ENCODE measurements at places on chromosomes 5 and 9.

GRCh38 chr9:36938617-36939016 lies 95.5 kb downstream of the PAX5 start:
- DNase-seq, result no peak

DNA sequence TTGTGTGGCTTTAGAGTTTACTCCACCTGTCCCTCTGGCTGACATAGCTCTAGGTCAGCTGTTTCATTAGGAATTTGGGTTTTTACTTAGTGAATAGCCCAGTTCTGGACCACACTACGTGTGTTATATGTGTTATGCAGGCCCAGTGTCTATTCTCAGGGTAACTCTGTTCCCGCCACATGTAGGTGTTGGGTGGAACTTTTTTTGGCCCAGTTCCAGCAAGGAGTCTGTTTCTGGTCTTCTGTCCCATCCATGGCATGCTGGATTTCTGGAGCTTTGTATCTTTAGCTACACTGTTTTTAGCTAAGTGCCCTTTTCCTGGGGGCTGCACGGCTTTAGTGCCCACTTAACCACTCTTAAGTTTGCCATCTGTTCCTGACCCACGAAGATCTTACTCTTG lies 15.5 kb downstream of the RMI1 start:
- no peak for DNase-seq

DNA sequence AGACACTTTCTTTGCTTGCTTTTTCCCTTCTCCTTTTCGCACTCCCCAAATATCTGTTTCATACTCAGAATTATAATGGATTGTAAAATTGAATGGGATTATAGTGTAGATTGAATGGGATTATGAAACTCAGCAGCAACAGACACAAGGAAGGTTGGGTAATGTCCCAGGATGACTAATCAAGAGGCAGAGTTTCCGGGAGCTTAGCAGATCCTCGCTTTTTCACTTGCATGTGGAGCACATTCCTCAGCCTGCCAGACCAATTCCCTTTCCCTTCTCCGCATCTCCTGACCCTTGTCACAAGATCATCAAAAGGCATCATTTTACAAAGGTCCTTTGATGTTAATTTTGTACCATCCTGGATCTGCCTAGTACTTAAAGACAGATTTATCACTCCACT lies 55.1 kb upstream of the SLC1A1 start:
- DNase-seq, result no peak

DNA sequence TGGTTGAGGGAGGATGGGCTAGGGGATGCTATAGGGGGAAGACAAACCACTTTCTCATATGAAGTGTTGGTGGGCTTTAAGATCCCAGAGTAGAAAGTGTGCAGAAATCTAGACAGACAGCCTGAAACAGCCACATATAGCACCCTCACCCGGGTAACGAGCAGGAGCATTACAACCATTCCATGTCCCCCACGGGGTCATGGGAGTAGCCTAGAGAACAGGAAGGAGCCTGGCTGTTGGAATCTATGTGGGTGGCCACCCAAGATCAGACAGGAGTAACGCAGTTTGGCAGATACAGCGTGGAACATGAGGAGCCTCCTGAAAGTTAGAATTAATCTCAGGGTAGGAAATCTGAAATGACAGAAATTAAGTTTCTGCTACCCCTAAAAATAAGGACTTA lies 146.1 kb upstream of the RAI14 start:
- no peak for DNase-seq

DNA sequence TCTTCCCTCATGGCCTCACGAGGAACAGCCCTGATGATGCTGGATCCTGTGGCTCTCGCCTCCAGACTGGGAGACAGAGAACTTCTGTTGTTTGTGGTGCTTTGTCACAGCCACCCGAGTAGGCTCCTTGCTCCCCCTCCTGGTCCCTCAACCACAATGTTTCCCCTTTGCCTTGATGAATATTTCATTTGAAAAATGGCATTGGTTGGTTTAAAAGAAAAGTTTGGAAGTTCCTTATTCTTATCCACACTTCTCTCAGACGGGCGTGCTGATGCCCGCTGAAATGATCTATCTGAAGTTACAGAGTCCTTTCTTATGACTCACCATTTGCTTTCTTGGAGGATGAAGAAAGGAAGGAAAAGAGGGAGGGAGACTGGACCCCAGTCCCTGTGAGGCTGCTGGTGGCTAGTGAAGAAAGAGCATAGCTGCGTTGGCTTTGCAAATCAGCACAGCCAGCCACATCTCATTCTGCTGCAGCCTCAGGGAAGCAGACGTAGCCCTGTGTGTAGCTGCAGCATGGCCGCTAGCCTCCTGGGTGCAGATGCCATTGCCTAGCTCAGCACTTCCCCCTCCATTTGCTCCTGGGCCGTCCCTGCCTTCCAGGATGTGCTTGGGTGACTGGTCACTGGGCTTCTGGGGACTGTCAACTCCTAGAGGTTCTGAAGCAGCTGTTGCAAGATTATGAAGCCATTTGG lies 185.9 kb downstream of the ERCC6L2 start:
- DNase-seq, result peak; percentile 11

- no peak for DNase-seq
Measured at GRCh38 chr9:131776473-131776872, 36.6 kb upstream of the RAPGEF1 start.

DNA sequence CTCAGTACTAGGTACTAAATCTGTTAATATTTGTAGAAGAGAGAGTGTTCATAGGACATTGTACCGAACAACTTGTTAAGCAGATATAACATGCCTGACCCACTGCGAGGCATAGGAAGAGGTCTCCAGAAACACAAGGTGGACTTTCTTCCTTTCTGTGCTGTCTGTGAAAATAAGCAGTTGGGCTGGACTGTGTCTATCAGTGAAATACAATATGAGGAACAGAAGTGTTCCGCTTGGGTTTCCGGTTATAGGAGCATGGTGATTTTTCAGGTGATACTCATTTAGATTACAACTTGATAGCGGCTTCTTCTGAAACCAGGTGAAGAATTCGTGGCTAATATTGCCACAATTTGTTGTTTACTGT lies 60.9 kb upstream of the TLR4 start:
- DNase-seq, result no peak

- no peak for DNase-seq
Measured at GRCh38 chr9:118529624-118530214, 825.5 kb downstream of the TLR4 start.

- no peak for DNase-seq
Measured at GRCh38 chr5:143347698-143348344, 55.7 kb downstream of the NR3C1 start.

DNA sequence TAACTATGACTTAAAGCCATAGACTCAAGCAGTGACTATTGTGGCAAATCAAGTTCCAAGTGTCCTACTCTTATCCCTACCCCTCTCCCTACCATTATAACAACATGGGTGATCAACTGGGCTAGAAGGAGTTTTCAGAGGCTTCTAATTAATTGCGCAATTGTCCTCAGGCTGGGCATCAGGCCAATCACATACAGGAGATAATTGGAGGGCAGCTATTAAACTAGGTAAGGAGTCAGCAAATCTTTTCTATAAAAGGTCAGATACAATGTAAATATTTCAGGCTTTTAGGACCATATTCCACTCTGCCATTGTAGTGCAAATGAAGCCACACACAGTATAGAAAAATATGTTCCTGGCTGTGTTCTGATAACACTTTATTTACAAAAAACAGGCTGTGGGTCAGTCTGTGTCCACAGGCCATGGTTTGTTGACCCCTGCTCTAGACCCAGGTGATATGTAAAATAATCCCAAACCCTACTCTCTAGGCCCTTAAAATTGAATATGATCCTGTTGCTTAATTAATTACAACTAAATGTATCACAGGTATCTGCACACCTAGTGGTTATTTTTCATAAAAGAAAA lies 141.4 kb upstream of the PIK3R1 start:
- DNase-seq, result no peak

DNA sequence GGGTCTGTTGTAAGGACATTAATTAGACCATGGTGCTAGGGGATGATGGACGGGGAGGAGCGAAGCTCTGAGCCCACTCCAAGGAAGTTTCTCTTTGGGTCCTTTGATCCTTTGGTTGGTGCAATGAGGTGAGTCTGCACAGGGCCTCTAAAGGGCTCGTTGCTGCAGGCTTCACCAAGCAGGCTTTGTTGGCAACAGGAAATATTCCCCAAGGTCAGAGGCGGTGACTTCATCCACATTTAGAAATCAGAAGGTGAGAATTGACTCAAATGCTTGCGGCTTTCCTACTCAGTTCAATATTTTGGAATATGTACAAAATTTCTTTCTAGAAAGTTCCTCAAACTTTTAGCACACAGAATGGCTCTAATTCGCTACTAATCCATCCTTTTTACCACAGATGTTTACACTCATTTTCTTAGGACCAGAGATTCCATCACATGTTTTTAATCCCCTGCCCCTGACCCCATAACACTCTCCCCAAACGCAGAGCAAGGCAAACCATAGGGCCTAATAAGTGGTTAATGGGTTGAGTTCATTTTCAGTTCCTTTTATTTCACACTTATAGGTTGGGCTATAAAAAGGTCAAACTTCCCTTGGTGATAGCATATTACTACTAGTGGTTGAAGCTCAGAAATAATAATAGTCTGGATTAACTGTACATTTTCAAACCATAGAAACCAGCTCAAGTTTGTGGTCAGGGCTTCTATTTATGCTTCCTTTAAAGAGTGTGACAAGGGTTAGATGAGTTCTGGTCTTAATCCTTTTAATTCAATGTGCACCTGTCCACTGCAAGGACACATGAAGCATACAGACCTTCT lies 37.3 kb upstream of the TMEM252 start:
- DNase-seq, result no peak

GRCh38 chr5:82422001-82422740 lies 144.0 kb upstream of the RPS23 start:
- DNase-seq, result no peak

DNA sequence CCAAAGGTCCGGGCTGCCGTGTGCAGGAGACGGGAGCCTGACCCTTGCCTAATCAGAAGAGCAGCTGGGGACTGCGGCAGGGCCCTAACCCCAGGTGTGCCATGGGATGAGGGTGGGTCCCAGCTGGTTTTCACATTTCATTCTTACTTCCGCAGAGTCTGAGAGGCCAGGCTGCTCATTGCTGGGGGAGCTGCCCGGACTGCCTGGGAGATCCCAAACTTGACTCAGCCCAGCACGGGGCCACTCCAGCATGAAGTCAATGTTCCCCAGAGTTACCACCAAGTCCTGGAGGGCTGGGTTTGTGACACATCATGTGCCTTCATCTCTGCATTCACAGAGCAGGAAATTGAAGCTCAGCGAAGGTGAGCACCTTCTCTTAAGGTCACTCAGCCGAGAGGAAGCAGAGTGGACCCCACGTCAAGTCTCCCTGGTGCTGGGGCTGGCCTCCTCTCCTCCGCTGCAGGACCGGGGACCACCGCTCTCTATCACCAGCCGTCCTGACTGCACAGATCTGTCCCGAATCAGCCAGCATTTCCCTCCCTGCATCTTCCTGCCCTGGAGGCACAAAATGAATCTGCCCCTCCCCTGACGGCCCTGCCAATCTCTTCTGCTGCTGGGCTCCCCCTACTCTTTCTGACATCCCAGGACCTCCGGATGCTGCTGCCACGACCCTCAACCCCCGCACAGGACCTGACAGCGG lies 54.6 kb upstream of the PHYKPL start:
- no peak for DNase-seq

DNA sequence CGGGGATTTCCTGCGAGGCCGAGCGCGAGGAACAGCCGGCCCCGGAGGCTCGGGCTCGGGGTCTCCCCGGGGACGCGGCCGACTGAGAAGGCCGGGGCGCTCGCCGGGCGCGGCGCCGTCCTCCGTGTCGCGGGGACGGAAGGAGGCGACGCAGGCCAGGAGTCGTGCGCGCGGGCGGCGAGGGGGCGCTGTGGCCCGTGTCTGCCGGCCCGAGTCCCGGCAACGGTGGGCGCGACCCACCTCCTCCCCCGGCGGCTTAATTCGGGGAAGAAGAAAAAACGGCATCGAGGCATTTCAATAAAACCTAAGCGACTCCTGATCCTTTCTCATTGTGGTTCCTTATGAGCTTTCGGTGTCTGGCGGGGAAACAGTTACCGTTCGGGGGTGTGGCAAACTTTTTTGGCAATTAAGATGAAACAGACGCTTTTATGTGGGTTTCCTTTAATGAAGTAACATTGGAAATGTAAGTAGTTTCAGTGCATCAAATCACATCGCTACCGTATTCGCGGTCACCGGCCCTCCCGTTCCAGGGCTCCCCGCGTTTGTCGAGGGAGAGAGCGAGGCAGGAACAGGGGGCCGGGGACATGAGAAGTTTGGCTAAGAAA lies 3.7 kb upstream of the IRX2 start:
- DNase-seq, result no peak

DNA sequence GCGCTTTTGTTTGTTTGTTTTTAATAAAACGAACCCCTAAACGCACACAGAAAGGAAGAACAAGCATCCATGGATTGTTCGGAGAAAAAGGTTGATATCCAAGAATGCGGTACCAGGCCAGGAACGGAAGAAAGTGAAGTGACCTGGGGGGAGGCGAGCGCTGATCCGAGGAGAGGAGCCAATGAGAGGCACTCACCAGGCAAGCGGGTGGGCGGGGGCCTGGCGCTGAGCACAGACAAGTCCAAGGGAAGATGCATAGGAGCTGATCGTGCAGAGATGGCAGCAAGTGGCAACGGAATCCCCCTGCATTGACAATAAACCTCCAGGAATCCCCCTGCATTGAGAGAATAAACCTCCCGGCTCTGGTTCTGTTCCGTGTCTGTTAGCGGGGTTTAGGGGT lies 8.4 kb downstream of the OBP2B start:
- no peak for DNase-seq

DNA sequence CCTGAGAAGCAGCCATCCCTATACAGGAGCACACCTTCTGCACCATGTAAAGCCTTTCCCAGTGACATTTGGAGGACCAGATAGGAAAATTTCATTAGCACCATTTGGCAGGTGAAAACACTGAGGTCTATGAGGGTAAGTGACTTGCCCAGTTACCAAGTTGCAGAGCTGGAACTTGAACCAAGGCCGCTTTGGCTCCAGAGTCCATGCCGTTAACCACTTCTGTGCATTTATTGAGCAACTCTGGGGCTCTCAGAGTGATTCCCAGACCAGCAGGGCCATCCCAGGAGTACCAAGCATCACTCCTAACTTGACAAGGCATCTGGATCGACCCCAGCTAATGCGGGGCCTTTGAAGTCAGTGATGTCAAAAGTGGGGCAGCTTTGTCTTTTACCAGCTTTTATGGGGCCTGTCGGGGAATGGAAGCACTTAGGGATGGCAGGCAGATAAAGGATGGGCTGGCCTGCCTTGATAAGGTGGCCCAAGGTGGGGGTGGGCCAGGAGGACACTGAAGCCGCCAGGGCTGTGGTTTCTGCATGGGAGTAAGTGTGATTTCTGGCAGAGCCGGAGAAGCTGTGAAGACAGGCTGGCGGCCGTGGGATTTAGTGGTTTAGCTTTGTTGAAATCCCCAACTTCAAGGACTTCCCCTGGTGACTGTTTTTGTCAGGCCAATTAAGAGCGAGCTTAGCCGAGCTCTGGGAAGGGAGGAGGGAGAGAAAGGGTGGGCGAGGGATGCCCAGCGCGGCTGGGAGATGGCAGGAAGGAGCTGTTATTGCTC lies 127.3 kb downstream of the MACROH2A1 start:
- no peak for DNase-seq

- no peak for DNase-seq
Measured at GRCh38 chr5:156893517-156893916, 43.4 kb downstream of the PPP1R2B start.

DNA sequence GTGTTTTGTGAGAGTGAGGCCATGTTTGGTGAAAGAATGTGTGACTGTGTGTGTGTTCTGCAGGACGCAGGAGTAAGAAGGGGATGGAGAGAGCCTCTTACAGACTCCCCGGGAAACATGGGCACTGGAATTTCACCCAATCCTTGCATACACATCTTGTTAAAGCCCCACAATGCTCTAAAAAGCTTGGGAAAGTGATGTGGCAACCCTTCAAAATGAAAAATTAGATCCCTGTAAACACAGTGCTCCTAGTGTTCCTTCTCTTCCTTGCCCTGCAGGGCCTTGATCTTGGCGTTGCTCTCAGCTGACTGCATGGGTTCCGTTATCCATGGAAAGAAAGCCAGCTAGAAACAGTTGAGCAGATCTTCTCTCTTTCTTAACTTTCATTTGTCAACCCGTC lies 701.7 kb downstream of the SEMA5A start:
- DNase-seq, result no peak

Data from activated T-helper 1 cell treated with Interleukin-2 at 50 U/mL for 16 hours (primary cell).